SW 1271 (cell line): ENCODE measurements at places on chromosomes 2 and 18.

DNA sequence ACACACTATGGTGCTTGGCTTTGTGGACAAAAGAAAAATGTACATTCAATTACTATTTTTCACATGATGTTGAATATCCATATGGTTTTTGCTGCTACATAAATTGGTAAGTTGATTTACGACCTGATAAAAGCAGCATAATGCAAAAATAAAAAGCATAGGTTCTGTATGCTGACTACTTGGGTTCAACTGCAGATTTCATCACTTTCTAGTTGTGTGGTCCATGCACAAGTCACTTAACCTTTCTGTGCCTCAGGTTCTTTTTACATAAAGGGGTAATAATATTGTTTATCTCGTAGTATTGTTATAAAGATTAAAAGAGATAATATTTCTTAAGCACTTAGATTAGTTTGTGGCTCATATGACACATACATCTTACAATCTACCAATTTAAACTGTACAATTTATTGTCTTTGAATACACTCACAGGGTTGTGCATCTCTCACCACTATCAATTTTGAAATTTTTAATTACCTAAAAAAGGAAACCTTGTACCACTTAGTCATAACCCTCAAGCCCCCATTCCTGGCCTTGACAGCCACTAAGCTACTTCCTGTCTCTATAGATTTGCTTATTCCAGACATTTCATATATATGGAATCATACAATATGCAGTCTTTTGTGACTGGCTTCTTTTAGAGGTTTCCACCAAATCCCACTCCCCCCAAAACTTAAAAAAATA, 1443.9 kb downstream of the SUCLG1 start:
- DNase-seq, result no peak

- DNase-seq, result no peak
Measured at GRCh38 chr2:152395572-152395971, 60.6 kb downstream of the FMNL2 start.

- no peak for DNase-seq
Measured at GRCh38 chr2:177147093-177147694, 65.4 kb upstream of the HNRNPA3 start.

DNA sequence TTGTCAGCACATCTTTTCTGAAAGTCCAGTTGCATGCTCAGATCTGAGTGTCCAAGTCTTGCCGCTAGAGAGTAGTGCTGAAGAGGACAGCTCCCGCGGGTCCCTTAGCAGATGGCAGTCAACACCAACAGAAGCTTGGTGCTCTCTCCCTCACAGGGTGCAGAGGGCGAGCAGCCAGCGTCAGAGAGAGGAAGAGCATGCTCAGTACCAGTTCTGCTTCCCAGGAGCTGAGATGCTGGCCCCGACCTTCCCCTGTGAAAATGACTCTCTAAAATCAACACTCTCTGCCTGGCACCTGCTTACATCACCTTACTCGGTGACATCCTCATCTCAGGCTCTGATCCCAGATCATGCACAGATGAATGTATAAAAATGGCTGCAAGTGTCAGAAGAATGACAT, 86.0 kb upstream of the TWIST2 start:
- no peak for DNase-seq

DNA sequence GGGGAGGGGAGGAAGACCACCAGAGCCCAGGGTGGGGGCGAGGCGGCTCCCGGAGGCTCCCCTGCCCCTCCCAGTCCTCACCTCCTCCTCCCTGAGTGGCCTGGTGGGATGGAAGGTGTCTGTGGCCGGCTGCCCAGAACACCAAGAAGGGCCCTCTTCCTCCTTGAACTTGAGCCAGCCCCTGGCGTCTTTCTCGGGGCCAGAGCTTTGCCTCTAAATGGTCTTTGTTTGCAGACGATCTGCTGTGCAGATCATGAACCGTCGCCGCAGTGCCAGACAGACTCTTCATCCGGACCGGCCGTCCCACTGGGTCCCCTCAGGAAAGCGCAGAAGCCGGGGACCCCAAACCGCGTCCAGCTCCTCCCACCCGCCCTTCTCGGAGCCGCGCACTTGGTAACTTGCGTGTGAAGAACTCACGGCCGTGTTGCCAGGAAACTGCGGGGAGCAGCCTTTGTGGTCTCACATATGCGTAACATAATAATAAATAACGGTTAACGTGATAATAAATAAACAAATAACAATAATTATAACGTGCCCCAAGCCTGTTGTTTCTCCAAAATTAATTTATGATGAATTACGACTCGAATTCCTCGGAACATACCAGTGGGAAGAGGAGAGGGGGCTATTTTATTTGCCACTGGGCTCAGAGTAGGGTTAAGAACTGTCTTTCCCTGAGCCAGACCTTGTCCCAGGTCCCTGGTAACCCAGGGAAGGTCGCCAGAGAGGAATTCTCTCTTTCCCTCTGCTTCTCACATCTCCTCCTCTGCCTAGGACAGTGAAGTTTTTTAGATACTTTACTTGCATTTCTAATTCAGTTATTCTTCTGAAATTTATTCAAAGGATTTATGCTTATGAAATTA, 41.0 kb downstream of the PTGR3 start:
- no peak for DNase-seq

- no peak for DNase-seq
Measured at GRCh38 chr2:152627351-152627957, 89.8 kb downstream of the PRPF40A start.

DNA sequence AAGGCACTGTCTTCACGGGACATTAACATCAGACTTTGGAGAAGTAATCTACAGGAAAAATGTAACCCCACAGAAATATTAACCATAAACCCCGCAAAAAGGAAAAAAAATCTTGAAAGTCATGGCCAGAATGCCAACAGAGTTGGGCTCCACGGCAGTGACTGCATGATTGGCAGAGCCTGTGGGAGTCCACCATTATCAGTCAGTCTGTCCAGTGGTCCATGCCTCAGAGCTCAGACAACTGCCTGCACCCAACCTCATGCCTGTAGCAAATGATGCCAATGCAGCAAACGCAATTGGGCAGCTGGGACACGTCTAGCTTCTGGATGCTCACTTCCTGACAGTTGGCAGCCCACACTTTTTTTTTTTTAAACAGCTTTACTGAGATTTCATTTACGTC, 5.1 kb upstream of the PPIG start:
- no peak for DNase-seq

DNA sequence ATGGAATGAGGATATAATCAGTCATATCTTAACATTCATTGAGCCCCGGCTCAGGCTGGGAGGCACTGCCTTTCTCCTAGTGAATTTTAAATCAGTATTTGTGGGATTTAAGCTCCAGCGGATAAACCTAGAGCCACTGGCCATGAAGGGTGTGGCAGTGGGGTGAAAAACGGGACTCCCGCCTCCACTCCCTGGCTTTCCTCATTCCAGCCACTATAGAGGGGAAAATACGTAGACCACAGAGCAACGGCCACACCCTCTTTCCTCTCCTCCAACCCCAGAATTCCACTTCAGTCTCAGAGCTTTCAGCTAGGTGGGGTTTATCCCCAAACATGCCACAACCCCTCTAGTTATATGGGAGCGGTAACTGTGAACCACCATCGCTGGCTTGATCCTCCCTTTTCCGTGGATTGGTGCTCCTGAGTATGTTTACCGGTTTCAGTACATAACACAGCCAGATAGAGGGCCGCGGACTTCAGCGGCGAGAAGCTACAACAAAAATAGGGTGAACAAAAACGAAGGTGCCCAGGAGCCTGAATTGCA, 70.6 kb upstream of the ITGB6 start:
- no peak for DNase-seq

DNA sequence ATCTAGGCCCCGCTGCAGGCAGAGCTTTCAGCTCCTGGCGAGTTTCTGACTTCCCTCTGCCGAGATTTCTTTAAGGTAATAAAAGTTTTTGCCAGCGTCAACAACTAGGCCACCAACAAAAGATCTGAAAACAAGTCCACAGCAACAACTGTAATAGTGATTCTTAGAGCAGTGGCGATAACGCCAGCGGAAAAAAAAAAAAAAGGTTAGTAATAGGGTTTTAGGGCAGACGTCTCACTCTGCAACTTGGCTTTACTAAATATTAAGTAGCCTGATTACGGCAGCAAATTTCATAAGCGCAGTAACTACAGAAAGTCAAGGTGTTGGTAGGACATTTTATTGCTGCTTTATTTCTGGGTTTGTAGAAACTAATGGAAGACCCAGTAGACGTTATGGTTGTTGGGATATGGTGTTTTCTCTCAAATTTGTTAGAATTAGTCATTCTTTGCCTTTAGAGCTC, 481 bp downstream of the SLC30A6 start:
- no peak for DNase-seq

GRCh38 chr2:18297534-18298058, 262.9 kb downstream of the RDH14 start:
- DNase-seq, result no peak

- no peak for DNase-seq
Measured at GRCh38 chr2:38775097-38775920, 2.7 kb upstream of the GEMIN6 start.
